ENCODE measurements at places on chromosomes 5 and 9.

DNA sequence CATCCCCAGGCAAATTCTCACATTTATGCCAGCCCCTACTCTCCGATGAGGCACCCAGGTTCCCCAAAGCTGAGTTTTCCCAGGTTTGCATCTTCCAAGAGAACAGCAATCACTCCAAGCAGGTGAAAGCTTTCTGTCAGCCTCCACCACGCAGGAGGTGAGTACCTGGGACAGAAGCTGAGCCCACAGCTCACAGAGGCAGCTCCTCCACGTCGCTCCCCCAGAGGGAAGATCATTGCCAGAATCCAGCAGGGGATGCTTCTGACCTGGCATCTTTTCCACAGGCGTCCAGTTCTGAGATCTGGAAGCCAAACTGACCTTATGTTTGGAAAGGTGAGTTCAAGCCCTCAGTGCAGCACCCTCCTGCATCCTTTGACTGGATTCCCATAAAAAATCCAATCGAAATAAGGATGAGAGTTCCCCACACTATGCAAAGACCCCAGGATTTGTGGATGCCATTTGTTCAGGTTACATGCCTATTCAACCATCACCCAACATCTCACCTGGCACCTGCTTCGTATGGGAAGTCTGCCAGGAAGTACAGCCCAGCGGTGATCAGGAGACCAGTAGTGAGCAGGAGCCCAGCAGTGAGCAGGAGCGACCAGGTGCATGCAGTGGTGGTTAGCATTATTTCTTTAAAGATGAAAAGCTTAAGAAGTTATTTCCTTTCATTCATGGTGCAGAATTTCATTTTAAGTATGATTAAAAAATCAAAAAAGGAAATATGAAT lies 47.4 kb upstream of the OLFM1 start:
- no peak for DNase-seq

DNA sequence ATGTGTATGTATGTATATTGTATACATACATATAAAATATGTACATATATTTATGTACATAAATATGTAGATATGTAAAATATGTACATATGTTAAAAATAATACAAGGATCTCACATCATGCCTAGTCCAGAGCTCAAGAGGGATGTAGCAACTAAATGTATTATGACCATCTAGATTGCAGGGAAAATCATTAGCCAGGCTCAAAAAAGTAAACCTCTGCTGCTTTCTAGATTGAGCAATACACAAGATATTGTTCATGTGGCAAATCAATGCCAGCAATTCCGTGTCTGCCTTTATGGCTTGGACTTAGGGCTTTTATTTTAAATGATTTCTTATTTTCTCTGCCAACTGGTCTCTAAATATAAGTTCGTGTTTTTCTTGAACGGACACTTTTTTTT lies 65.2 kb downstream of the RAI14 start:
- DNase-seq, result no peak

GRCh38 chr5:145806923-145807322 lies 28.2 kb downstream of the PRELID2 start:
- no peak for DNase-seq

GRCh38 chr5:123928401-123928800 lies 416.4 kb downstream of the CSNK1G3 start:
- no peak for DNase-seq

- DNase-seq, result no peak
These were observed 18.9 kb downstream of the SEMA4D start for GRCh38 chr9:89478821-89479668.

GRCh38 chr9:87479801-87480201 lies 17.9 kb upstream of the DAPK1 start:
- DNase-seq, result no peak

DNA sequence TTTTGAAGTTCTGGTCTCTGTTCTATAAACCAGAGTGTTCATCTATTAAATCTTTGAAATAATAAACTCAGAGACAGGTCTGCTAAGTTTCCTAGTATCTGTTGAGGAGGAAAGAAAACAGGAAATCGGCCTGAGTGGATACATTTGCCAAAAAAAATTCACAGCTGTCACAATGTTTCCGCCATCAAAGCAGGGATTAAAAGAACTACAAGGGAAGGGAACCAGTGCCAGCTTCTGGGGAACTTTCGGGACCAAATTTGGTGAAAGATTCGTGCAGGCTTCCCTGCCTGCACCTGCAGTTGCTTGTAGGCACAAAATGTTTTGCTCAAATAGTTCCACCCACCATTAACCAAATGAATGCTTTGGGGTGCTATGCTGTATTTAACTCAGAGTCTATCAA lies 267.5 kb downstream of the MSX2 start:
- DNase-seq, result no peak

- no peak for DNase-seq
These were observed 119.6 kb upstream of the FST start for GRCh38 chr5:53360811-53361210.

DNA sequence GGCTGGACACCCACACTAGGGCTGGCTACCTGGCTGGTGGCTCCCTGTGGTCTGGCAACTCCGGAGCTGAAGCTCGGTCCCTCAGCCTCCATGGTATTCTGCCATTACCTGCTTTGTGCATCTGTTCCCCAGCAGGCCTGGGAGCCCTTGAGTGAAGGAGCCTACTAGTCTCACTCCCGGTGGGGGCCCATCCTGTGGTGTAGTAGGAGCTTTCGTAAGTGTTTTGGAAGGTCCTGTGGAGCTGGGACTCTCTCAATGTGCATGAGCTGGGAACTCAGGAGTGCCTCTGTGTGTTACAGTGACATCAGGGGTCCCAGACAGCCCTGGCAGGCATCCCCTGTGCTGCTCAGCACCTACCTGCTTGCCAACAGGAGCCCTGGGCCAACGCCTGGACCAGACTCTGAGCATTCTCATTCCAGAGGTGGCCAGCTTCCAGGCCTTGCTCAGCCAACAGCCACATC lies 267.1 kb downstream of the GADD45G start:
- DNase-seq, result no peak

GRCh38 chr9:121631978-121632418 lies 19.4 kb upstream of the DAB2IP start:
- DNase-seq, result no peak

GRCh38 chr5:27026801-27027200 lies 11.6 kb downstream of the CDH9 start:
- no peak for DNase-seq

GRCh38 chr5:150396267-150396666 lies 16.4 kb downstream of the CD74 start:
- DNase-seq, result no peak

DNA sequence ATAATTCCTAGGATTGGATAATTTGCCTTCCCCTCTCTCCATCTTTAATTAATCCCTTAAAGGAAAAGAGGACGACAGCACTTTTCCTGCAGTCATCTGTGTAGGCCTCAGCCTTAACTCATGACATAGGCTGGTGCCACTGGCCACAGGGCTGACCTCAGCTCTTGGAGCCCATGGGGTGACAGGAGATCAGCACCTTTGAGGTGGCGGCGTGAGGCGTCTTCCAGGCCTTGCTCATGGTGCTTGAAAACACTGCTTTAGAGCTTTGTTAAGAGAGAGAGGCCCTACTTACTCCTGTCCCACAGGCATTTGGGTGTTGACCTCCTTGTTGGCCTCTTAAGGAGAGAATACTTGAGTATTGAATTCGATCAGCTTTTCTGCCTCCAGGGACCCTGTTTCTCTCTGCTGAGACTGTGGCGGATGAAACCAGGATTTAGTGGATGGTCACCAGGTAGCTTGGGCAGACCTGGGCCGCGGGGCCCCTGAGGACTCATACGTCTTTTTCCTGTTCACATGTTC lies 23.4 kb downstream of the TENT4A start:
- no peak for DNase-seq

DNA sequence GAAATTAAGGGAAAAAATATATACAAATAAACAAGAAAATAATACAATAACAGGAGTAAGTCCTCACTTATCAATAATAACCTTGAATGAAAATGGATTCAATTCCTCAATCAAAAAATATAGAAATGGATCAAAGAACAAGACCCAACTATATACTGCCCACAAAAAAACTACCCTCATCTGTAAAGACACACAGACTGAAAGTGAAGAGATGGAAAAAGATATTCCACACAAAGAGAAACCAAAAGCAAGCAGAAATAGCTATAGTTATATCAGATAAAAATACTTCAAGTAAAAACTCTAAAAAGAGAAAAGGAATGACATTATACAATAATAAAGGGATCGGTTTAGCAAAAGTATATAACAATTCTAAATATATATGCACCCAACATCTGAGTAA lies 66.5 kb downstream of the KIAA0825 start:
- no peak for DNase-seq

DNA sequence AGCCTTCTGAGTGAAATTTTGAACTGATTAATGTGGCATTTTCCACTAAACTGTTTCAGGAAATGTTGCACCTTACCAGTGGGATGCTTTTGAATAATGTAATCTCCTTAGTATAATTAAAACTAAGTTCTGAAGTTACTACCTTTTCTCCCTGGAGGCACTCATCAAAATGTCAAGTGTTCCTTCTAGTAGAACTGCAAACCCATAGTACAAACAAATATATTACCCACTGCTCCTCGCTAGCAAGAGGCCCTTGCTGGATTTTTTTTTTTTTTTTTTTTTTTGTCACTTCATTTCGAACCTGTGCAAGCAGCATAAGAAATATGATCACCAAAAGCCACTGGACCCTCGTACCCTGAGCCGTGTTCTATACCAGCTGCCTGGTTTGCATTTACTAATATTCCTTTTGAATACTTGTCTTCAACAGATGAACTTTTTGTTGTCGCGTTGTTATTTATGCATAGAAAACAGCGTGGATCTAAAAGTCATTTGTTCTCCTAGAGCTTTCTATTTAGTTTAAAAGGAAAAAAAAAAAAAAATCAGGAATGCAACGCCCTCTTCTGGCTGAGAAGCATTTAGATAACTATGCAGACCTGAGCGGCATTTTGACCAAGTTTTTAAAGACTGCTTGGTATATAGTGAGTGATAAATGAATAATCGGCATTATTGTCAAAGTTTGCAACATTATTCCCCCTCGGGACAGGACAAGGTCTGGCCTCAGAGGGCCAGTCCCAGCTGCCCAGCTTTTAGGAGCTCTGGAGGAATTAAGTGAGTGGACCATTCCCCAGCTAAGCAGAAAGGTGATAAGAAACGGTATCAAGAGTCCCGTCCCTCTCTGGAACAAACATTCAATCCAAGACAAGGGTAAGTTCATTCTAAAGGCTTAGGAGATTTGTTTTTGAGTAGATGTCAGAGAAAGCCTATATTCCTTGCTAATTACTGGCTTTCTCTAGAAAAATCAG lies 162.5 kb upstream of the KIF2A start:
- peak; percentile 33 for DNase-seq

DNA sequence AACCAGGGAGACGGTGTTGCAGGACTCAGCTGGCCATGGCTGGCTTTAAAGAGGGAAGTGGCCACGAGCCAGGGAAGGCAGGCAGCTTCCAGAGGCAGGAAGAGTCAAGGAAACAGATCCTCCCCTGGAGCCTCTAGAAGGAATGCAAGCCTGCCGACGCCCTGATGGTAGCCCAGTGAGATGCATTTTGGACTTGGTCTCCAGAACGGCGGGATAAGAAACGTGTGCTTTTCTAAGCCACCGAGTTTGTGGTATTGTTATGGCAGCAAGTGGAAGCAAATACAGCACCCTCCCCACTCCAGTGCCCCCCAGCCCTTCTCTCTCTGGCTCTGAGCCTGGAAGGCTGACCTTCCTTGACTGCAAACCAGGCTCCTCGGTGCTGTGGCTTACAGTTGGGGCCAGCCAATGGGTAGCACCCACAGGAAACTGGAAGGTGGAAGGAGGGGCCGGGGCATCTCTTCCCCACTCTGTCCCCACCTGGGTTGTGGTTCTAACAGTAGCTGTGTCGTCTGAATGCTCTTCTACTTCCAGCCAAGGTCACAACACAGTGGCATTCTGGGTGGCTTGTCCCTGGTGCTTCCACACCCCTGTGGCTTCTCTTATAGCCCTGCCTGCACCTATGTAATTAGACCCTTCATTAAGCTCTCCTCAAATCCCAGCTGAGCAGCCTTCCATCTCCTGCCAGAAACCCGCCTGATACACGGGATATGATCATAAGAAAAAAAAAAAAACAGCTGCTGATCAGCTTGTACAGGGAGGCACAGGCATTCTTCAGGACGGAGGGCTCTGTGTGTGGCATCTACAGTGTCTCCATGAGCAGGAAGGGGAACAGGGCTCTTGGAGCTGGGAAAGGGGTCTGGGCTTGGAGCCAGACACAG lies 29.9 kb upstream of the UNC5A start:
- no peak for DNase-seq

DNA sequence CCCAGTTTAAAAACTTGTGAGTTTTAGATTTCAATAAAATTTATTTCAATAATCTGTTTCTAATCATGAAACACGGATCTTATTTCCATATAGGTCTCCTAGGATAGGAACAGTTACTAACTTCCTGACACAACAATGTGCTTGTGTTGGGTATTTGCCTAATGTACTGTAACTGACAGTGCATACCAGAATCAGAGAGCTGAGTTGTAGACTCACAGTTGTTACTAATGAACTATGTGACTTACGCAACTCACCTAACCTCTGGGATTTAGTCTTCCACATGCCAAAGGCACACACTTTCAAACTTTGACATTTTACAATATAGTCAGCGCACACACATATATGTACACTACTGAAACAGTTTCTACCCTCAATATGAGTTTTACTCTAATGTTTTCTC lies 77.7 kb downstream of the HOMER1 start:
- DNase-seq, result no peak

DNA sequence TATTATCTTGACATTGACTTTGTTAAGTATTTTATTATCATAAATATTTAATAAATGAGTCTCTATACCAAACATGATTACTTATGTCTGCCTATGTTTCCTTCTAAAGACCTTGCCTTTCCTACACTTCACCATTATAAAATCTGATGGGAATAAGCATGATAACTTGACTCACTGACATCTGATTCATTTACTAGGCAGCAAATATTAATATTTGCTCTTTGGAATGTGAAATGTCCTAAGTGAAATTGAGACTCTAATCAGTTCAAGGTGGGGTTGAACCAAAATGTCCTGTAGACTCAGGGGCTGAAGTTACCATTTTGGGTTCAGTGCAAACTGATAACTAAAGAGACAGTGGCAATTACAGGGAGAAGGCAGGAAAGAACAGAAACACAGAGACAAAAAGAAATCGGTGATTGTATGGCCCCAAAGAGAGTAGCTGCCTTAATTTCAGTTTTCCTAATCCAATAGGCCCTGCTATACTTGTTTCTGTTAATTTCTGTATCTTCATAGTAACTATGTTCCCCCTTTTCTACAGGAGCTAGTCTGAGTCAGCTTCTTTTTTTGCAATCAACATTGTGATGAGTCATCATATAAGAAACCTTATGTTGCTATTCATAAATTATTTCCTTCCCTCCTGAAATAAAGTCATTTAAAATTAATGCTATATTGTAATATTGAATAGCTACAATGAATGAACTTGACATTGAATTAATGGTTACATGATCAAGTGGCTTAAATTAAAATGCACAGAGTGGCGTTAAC lies 296.8 kb downstream of the PDE4D start:
- DNase-seq, result no peak

- no peak for DNase-seq
These were observed 289.2 kb upstream of the PTGER4 start for GRCh38 chr5:40390281-40391149.

- no peak for DNase-seq
These were observed 118.7 kb upstream of the SLCO6A1 start for GRCh38 chr5:102617191-102618187.
